ENCODE measurements at places on chromosomes 5 and 9.

DNA sequence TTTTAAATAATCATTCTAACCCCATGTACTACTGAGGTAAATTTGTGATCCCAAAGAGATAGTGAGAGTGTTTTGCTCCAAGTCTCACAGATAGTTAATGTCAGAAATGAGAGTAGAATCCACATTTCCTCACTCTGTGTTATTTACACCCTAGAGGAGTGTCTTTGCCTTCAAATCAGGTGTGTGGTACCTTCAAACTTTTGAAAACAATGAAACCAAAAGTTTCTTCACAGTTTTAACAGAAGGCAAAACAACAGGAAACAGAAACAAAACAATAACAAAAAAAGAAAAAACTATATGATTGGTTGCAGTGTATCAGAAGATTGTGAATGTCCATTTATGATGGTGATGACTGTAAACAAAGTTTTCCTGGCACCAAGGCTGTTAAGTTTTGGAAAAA lies 85.9 kb downstream of the ERBIN start:
- DNase-seq: no peak

GRCh38 chr9:127050152-127050551 lies 72.3 kb downstream of the ANGPTL2 start:
- no peak for DNase-seq

DNA sequence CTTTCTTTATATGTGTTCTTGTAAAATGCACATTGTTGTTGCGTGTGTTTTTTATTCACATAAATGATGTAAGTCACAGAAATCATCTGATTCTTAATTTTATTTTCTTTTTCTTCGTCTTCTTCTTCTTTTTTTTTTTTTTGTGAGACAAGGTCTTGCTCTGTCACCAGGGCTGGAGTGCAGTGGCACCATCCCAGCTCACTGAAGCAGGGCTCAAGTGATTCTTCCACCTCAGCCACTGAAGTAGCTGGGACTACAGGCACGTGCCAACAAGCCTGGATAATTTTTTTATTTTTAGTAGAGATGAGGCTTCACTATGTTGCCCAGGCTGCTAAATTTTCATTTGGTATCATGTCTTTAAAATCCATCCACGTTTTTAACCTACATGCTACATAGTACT lies 28.5 kb upstream of the FANCC start:
- DNase-seq: no peak

- DNase-seq: no peak
These were observed 230.8 kb downstream of the AGTPBP1 start for GRCh38 chr9:85510830-85511504.

GRCh38 chr5:151264113-151264512 lies 11.1 kb downstream of the GM2A start:
- DNase-seq: no peak

- no peak for DNase-seq
These were observed 35.0 kb upstream of the ANKRD33B start for GRCh38 chr5:10528827-10529226.

GRCh38 chr5:38556599-38557307 lies at the start of gene LIFR:
TSS of gene LIFR (minus strand) at chr5:38556646. CDS start at chr5:38530647, 25,999 bp downstream.
- peak; percentile 17 for DNase-seq

GRCh38 chr5:71529682-71530081 lies 57.5 kb upstream of the MCCC2 start:
- no peak for DNase-seq

DNA sequence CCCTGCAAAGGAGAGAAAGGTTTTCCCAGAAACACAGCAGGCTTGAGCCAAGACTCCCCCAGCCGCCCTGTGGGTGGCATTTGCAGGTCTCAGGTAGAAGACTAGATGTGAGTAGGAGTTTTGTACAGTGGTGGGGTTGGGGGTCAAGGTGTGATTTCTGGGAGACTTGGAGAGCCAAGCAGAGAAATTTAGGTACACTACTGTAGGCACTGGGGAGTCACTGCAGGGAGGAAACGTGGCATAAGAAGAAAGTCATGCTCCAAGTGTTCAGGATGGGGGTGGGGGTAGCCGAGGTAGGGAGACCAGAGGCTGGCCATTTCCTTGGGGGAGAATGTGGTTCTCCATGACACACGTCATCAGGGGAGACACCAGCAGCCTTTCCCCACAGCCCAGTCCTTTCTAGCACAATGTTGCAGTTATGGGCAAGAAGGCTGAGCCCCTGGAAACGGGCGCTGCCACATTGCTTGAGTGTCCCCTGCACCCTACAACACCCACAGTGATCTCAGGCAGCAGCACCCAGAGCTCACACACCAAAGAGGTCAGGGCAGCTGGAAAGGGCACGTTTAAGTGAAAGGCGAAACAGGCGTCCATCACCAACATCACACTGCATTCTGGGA lies 210.5 kb downstream of the FSTL4 start:
- no peak for DNase-seq

GRCh38 chr9:133118568-133118967 lies 2.5 kb downstream of the RALGDS start:
- no peak for DNase-seq

DNA sequence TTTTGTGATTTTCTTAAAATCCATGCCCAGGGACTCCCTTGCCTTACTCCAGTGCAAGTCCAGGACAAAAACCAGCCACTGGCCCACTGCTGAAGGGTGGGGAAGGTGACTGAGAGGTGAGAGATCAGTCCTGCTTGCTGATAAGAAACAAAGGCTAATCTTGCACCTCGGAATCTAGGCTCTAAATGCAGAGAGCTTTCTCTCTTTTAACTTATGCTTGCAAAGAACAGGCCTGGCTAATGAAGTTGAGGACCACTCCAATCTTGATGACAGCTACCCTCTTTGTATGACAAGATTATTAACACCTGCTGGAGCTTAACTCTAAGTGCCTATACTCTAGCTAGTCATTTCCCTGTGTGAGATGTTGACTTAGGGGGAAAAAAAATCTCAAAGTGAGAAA lies 8.8 kb downstream of the TLE1 start:
- DNase-seq: no peak

DNA sequence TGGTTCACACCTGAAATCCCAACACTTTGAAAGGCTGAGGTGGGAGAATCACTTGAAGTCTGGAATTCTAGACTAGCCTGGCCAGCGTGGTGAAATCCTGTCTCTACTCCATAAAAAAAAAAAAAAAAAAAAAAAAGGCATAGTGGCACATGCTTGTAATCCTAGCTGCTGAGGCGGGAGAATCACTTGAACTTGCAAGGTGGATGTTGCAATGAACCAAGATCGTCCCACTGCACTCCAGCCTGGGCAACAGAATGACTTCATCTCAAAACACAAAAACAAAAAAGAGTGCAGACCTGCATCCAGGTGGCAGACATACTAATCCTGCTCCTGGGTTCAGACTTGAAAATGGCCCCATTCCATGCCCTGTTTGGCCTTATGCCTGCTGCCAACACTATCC lies 21.8 kb upstream of the ADAMTS19 start:
- no peak for DNase-seq

GRCh38 chr9:4837261-4838188 lies 44.8 kb downstream of the RCL1 start:
- no peak for DNase-seq

DNA sequence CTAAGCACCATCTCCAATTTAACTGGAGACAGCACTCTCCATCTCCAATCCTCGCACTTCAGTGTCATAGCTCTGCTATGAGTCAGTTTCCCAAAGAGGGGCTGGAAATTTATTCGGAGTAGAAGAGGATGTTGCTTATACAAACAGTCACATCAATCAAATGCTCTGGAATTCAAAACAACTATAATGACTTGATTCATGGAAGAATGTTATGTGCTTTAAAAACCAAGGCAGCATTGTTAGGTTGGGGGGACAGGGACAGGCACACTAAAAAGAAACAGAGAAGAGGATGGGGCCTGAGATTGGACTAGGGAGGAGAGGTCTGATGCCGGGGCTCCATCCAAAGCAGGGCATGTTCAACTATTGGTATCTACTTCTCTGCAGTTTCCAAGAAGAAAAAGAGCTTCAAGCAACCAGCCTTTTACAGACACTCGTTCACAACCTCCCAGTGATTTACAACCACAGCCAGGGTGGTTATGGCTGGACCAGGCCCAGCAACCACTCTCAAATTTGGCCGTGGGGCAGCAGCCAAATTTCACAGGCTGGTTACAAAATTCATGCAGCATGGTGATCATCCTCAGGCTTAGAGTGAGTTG lies 117.5 kb upstream of the ZNF366 start:
- DNase-seq: no peak

GRCh38 chr9:113876151-113876992 lies at the start of gene ZNF618:
TSS of gene ZNF618 (plus strand) at chr9:113876309. CDS start at chr9:113876381, 72 bp downstream.
- DNase-seq: no peak

DNA sequence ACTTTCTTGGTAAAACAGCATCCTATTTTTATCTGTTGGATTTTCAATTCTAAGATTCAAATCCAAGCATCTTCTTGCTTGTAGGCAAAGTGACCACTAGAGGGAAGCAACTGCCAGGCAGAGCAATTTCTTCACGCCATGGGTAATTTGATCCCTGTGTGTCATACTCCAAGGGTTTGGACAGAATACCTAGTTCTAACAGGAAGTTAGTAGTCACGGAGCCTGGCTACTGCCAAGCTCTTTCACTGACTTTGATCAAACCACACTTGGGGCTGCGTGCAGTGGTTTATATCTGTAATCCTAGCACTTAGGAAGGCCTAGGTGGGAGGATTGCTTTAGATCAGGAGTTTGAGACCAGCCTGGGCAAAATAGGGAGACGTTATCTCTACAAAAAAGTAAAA lies 473.6 kb upstream of the TNC start:
- DNase-seq: no peak

DNA sequence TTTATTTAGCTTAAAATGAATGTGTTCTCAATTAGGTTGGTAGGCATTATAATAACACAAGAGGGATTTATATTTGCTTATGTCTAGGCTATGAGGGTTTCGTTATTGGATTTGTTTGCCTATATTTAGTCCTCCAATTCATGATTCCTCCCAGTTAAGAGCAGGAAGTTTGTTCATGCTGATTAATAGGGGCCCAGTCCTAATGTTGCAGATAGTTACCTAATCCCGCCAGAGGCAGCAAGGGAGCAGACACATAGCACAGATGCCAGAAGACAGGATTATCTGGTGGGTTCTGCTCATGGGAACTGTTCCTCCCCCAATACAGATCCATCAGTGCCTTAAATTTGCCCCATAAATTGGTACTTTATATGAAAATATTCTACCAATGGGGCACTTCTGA lies 100.8 kb upstream of the TLE4 start:
- no peak for DNase-seq

- DNase-seq: no peak
These were observed 137.3 kb upstream of the PITX1 start for GRCh38 chr5:135171336-135171735.

- DNase-seq: no peak
These were observed 582 bp upstream of the FBXO4 start for GRCh38 chr5:41924526-41924871.

- DNase-seq: no peak
These were observed 549.9 kb upstream of the KLF4 start for GRCh38 chr9:108039493-108039892.

GRCh38 chr5:31996909-31997308 lies 177.2 kb downstream of the GOLPH3 start:
- DNase-seq: no peak

GRCh38 chr9:106616026-106616425 lies 246.9 kb upstream of the ZNF462 start:
- DNase-seq: no peak

- no peak for DNase-seq
These were observed 125.1 kb downstream of the GDNF start for GRCh38 chr5:37714756-37715155.

GRCh38 chr5:89703817-89704216 lies 705.7 kb downstream of the CETN3 start:
- DNase-seq: no peak

DNA sequence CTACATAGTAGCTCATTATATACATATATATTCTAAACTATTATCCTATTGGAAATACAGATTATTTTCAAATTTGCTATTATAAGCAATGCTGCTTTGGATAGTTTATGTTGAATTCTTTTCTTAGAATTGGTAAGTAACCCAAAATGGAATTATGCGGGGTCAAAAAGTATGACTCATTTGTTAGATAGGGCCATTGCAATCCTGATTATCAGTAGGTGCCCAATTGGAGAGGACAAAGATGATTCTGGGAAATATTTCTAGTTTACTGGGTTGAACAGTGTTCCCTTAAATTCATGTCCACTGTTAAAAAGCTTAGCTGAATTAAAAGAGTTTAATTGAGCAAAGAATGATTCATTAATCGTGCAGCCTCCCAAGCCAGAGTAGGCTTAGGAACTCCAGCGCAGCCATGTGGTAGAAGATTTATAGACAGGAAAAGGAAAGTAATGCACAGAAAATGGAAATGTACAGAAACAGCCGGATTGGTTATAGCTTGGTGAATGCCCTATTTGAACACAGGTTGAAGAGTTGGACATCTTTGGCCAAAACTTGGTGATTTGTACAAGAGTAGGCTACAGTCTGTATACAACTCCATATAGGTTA lies 81.8 kb downstream of the GDNF start:
- no peak for DNase-seq

GRCh38 chr5:170747357-170747756 lies 36.2 kb upstream of the GABRP start:
- DNase-seq: no peak

- no peak for DNase-seq
These were observed 74.1 kb downstream of the ANKRD33B start for GRCh38 chr5:10637944-10638343.

DNA sequence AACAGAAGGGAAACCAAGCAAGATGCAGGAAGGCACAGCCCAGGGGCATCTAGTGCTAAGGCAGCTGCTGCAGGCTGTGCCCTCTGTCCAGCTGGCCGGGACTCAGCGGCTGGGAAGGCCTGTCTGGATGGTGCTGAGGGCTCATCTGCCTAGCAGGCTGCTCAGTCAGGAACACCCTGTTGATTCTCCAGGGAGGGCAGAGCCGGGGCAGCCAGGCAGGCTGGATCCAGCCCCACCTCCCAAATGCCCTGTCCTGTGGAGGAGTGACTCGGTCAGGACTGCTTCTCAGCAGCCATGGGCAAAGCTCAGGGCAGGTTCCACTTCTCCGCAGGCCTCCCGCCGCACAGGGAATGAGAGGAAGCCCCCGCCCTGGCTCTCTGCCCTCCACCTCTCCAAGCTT lies 7.8 kb upstream of the LCN9 start:
- no peak for DNase-seq

DNA sequence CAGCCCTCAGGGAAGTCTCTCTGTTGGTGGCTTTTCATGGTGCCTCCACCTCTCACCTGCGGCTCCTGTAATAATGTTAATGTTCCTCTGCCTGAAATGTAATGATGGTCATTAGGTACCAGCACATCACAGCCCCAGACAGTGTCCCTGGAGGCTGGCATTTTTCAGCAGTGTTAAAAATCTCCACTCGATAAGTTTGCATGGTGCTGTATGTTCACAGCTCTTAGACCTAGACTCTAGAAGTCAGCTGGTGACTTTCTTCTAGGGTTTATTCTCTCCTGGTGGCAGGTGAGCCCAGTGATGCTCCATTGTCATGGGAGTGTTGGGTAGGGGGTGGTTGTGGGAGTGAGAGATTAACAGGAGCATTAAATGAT lies 53.1 kb downstream of the GPR107 start:
- no peak for DNase-seq

DNA sequence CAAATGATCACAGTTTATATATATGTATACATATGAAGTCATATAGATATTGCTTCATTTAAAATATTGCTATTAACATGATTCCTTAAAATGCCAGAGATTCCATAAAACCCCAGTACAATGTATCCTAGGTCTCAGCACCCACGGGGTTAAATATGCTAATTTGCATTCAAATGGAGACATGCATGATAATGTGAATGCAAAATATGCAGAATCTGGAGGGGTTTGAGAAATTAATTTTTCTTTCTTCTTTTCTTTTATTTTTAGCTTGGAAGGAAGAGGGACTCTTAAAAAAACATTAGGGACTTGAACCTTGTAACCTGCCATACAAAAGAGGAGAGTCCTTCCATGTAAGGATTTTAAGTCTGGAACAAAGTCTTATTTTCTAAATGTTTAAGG lies 211.9 kb downstream of the MEF2C start:
- no peak for DNase-seq

- no peak for DNase-seq
These were observed 71.8 kb upstream of the SIMC1 start for GRCh38 chr5:176166427-176166826.
